NCI-H1048 (cell line): ENCODE measurements at places on chromosomes 5 and 9.

DNA sequence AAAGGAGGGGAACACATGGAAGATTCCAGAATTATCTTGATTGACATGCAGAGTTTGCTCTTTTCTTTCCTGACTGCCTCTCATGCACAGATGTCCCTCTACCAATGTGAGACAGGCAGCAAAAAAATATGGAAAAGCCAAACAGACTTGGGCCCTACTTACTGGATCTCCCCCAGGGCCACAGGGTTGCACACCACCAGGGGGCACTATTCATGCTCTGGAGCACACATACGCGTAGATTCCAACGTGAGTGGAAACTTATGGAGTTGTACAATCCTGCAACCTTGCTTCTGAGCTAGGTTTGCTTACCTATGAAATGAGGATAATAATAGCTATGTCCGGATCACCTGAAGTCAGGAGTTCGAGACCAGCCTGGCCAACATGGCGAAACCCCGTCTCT lies 319.5 kb downstream of the ARHGEF28 start:
- no peak for DNase-seq

- DNase-seq = no peak
These were observed 1279.5 kb downstream of the CDH12 start for GRCh38 chr5:21573416-21574314.

DNA sequence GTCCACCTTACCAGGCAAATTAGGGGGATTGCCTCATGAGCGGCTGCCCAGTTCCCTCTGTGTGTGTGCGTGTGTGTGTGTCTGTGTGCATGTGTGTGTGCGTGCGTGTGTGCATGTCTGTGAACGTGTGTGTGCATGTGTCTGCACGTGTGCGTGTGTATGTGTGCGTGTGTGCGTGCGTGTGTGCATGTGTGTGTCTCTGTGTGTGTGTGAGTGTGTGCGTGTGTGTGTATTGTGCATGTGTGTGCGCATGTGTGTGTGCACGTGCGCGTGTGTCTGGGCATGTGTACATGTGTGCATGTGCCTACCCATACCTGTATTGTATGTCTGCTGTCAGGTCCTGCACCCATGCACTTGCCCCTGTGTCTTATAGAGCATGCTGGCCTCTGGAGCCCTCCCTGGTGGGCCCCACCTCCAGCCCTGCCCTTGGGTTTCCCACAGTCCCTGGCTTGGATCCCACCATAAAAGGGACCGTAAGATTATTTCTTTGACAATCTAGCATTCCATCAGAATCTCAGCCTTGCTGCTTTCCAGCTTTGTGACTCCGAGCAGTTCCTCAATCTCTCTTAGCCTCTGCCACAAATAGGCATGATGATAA lies 9.3 kb downstream of the PSD2 start:
- DNase-seq = no peak

GRCh38 chr5:10059556-10059955 lies 190.1 kb downstream of the ATPSCKMT start:
- no peak for DNase-seq

DNA sequence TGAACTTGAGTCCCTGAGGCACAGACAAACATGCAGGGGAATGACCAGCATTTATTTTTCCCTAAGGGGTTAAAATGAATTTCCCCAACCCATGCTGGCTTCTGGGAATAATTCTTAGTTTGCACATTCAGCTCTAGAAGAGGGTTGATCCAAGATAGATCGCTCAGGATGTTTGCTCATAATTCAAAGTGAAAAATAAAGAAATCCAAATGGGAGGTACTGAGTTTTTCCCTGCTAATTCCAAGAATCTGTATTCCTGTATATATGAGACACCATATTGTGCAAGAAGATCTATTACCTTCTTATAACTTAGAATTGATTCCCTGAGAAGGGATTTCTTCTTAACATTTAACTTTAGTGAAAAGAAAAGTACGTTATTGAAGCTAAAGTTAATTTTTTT lies 96.2 kb downstream of the VCAN start:
- DNase-seq = no peak

GRCh38 chr5:143896966-143897365 lies 85.0 kb downstream of the HMHB1 start:
- no peak for DNase-seq

- no peak for DNase-seq
These were observed 741.4 kb downstream of the TAF11L14 start for GRCh38 chr5:18375641-18376040.

DNA sequence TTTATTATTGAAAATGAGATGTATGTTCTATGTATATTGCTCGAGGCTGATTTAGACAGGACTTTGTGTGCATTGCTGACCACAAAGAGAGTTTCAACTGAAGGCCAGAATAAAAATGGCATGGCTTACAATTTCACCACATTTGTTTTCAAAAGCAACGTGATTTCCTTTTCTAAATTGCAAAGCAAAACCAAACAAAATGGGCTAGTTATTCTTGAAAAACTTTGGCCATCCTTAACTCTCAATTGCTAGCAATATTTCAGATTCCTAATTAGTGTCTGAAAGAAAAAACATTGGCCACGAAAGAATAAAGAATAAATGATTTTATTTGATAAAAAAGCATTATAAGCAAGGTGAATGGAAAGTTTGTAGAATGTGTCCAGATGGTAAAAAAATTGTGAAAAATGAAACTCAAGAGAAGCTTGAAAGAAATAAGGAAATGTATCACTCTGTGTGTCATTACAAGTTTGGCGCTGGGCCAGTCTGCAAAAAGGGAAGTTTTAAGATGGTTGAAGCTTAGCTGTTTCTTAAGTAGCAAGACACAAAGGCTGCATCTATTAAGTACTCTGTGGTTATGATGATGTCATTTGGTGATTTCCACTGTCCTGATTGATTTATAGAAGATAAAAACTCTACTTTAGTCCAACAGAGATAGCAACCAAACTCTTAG lies 89.2 kb upstream of the PRLR start:
- no peak for DNase-seq

DNA sequence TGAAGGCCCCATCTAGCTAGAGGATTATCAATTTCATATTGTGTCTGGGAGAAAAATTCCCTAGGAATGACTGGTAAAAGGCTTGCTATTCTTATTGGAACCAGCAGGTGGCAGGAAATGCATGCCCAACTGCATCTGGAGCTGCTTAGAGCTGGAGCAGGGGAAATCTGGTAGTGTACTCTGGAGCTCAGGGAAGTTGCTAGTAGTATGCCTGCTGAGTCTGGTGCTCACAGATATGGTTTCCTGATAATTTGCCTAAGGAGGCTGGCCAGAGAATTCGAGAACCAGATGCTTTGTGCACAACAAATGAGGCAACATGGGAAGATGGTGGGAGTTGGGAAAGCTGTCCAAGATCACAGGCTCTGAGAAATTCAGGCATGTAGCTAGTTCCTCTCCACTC lies 53.7 kb downstream of the G3BP1 start:
- no peak for DNase-seq

DNA sequence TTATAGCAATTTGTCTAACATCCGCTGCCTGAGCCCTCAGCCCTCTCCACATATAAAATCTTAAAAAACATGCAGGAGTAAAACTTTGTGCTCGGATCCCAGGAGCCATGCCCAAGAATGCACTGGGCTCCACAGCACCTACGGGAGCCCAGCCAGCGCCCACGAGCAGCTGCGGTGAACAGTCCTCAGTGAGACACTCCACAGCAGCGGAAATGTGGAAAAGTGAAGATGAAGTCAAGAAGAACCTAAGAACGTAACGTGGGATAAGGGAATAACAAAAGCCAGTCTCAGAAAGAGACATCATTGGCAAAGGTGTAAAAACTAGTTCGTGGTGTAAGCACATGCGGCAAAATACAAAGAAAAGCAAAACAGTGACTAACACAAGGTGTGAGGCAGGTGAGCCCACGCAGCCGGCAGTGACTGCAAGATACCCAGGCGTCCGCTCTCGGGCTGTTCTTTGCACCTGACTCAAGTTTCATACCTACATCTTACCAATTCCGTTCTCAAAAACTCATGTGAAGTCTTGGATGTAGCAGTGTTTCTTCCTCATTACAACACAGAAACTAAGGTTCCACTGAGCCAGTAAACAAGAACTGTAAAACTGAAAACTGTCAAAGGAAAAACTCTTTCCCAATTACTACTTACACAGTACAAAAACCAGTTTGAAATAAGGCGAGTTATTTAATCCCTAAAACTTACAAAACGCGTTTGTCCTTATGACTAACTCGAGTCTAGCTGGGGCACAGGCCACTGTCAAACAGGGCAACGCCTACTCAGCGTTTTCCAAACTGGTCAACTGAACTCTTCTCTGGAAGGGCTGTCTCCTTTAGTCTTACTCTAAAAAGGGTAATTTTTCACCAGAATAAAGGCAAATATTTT lies 1.7 kb downstream of the CAMSAP1 start:
- no peak for DNase-seq

- DNase-seq = no peak
These were observed 38.2 kb upstream of the SPATA31E1 start for GRCh38 chr9:87844506-87844905.

DNA sequence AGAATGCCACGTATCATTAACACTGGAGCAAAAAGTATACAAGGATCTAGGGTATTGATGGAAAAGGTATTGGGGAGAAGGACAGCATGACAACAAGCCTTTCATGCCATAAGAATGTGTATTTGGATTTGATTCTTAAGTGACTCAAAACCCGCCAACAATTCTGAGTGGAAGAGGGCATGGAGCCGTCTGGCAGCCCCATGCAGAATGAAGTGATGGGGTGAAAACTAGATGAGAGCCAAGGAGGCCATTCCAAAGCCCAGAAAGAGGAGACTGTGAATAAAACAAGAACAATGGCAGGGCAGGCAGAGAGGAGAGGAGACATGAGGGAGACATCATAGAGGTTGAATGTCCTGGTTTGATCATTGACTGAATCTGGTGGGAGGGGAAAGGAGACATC lies 272.3 kb upstream of the WWC1 start:
- no peak for DNase-seq

DNA sequence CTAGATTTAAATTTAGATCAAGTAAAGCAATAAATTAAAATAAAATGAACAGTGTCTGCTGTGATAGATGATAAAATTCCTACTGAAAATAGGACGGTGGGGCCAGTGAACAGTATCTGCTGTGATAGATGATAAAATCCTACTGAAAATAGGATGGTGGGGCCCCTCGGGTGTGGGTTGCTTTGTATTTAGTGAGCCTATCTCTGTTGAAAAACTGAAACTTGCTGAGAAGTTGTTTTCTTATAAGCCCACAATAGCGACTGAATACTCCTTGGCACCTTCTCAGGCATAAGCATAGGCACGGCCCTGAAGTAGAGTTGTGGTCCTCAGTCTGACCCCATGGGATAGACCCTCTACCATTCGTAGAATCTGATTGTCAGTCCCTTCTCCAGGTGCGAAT lies 5.7 kb downstream of the SDHA start:
- DNase-seq = no peak

DNA sequence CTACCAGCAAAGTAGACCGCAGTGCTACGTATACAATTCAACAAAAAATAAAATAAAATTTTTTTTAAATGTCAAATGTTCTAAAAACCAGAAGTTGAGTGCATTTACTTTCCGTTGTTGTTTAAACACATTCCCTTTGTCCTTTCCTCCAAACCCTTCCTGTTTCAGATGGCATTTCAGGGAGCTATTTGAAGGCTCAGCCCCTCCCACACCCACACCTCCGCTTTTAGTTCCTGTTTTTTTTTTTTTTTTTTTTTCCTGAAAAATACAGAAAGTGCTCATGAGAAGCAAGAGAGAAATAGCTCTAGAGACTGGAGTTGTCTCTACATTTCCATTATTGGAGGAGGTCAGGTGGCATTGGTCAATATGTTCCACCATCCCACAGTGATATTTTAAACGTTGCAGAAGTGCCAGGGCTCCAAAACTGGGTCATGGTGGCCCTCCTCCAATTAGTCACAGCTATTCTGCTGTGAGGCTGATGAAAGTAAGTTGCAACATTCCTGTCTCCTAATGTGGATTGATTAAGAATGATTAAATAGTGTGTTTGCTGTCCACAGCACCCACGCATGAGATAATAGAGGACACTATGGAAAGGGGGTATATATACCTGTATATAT lies 106.9 kb downstream of the GABRG2 start:
- no peak for DNase-seq

DNA sequence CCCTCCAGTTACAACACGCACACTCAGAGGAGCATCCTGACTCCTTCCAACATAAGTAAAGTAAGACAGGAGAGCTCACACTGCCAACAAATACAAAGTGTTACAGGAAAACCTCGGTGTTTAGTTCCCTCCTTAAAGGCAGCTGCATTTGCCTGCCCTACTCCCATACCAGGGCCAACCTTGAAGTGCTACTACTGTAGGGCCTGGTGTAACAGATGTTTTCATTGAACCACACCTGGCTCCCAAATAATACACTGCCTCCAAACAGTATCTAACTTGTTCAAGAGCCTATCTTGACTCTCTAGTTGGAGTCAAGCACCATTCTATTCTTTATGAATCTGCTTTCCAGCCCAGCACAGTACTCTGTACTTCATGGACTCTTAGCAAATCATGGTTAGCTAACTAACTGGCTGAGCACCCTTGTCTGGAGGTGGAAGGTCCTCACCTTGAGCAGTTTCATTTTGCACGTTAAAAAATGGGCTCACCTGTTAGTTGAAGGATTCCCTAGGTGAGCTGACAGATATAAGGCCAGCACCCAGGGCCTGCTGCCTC lies 34.6 kb downstream of the TTC39B start:
- no peak for DNase-seq

GRCh38 chr5:39526914-39527477 lies 102.2 kb upstream of the DAB2 start:
- no peak for DNase-seq

DNA sequence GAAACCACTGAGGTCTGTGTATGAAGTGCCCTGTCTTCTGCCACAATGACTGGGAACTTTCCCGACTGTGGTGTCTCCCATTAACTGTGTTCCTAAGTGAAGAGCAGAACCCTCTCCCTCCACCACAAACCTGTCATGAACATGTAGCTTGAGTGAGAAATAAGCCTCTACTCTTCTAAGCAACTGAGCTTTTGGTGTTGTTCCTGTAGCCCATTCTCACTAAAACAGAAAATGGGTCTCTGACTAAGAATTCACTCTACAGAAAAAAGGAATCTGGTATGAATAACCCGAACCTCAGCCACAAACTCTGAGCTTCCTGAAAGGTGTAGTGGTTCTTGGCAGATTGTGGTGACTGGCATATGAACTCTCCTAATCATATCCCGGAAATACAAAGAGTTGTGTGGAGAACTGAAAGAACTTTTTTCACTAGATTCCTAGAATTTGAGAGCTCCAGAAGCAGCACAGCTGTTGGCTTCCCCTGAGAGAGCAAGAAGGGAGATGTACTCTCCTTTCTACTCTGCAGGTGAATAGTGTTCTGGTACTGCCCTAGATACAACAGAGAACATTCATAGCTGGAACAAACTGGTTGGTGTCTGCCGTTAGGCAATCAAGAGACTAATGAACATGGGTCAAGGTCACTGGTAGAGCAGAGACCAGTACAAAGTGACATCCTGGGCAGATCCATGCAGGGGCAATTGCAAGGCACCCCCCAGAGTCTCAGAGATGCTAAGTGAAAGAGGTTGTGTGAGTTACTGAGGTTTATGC lies 283.8 kb downstream of the PDE4D start:
- no peak for DNase-seq

GRCh38 chr9:127928676-127929624 lies 1.6 kb downstream of the PIP5KL1 start:
- DNase-seq = no peak

GRCh38 chr9:19493174-19493811 lies 84.5 kb downstream of the ACER2 start:
- DNase-seq = no peak

GRCh38 chr5:136886608-136887007 lies 521.3 kb upstream of the TRPC7 start:
- DNase-seq = no peak
